ENCODE measurements at places on chromosomes 1 and 21.

DNA sequence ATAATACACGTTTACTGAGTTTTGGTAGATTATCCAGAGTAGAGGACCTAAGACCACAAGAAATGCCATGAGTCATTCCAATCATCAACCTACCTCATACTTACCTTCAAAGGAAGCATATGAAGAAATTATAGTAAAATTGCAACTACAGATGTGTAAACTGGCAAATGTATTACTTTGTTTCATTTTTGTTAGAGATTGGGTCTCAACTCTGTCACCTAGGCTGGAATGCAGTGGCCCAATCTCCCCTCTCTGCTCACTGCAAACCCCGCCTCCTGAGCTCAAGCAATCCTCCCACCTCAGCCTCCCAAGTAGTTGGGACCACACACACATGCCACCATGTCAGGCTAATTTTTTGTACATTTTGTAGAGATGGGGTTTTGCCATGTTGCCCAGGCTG lies 5.2 kb downstream of the TMCO1 start:
- DNase-seq = no peak

DNA sequence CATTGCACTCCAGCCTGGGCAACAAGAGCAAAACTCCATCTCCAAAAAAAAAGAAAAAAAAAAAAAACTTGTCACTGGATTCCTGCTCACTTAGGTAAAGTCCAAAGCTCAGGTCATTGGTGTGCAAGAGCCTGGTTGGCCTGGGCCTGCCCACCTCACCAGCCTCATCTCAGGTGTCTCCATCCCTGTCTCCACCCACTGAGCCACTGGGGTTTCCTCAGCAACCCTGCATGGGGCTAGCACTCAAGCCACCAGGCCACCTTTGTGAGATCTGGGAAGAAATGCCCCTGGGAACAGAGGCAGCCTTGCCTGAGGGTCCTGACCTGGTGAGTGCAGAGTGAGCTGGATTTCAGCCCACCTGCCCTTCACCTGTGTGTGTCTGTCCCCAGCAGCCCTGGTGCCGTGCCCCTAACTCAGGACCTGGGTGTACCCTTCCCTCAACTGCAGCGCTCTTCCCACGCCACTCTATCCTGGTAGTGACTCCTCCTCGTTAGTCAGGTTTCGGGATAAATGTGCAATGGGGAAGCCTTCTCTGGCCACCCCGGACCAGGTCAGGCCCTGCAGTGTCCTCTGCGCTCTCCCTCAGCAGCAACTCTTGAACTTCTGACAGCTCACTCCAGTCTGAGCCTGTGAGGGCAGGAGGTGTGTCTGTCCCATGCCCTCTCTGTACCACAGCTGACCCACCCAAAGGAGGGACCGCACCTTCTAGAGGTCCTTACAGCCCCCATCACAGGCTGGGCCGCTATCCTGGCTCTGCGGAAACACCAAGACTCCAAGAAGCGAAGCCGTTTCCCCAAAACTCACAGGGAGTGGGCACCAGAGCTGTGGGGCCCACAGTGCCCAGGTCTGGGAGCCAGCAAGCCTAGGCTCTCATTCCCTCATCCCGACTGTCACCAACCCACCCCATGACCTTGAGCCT lies 3.3 kb downstream of the PDZK1IP1 start:
- no peak for DNase-seq

- no peak for DNase-seq
Measured at GRCh38 chr1:54312796-54313316, 93.3 kb downstream of the SSBP3 start.

GRCh38 chr1:9413071-9413876 lies 120.6 kb downstream of the SPSB1 start:
- DNase-seq = peak; percentile 52

DNA sequence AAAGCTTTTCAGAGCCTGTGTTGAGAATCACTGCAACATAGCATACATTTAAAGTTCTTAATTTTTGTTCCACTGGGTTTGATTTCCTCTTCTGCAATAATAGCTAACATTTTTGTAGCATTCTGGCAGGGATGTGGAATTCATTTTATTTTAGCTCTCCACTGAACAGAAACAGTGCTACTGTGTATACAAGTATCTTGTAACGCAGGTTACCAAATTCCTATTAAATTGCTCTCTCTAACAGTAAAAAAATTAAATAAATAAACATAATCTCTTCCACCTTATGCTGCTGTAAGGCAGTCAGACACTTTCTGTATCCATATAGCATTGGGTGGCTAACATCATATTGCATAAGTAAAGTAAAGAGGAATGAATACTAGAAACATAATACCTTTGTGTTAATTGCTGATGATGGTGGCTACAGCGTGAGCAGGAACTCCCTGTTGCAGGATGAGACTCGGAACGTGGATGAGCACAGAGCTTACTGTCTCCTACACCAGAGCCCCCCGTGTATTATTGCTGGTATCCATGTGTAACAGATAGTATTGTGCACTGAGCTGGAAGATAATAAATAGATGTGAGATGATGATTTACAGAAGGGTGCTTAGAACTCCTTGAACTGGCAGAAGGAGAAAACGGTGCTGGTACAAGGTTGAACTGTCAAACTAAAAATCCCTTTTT lies 276.9 kb upstream of the SNX7 start:
- no peak for DNase-seq

DNA sequence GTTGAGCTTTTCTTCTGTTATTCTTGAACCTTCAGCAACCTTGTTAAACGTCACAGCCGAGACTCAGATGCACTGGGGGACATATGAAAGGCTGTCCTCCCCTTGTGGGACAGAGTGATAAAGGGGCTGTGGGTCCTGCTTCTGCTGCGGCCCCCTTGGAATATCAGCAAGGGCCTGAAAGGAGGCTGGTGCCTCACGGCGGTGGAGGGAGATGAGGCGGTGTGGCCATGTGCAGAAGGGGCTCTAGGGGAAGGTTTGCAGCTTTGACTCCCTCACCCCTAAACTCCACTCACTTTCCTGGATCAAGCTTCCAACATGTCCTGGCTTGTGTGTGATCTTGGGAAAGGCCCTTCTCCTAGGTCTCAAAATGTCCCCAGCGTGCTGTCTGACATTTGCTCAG lies 270.7 kb upstream of the CSF3R start:
- no peak for DNase-seq

DNA sequence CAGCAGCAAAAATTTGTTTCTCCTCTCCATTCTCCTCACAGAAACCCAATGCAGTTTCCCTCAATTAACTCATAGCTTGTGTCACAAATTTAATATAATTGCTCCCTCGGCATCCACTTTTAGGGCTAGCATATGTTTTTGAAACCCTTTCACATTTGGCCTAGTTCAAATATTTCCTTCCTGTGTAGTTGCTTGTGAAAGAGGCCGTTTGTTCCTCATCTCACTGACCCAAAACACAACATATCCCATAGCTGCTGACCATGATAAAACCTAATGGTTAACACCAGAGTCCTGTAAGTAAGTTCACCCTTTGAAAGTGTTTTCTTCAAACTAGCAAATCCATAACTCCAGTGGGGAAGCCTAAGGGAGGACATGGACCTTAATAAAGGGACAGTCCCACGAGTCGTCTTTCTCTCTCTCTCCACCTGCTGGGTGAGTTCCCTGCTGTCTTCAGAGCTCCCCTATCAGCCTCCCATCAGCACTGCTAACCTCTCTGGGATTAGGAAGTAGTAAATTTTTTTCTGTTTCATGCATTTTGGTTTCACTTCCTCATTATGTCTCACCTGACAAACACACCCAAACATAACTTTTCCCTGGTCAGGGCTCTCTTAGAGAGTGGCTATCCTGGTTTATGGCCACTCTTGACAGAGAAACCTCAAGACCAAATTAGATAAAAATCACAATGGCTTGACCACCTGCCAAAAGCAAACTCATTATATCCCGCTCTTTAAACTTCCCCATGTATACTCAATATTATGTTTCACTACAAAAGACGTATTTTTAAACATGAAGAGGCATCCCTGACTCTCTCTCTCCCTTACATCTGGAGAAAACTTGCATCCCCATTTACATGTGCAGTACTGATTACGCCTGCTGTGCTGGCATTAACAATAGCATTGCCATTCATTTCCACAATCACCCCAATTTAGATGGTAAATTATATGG lies 177.7 kb upstream of the HP1BP3 start:
- DNase-seq = no peak

DNA sequence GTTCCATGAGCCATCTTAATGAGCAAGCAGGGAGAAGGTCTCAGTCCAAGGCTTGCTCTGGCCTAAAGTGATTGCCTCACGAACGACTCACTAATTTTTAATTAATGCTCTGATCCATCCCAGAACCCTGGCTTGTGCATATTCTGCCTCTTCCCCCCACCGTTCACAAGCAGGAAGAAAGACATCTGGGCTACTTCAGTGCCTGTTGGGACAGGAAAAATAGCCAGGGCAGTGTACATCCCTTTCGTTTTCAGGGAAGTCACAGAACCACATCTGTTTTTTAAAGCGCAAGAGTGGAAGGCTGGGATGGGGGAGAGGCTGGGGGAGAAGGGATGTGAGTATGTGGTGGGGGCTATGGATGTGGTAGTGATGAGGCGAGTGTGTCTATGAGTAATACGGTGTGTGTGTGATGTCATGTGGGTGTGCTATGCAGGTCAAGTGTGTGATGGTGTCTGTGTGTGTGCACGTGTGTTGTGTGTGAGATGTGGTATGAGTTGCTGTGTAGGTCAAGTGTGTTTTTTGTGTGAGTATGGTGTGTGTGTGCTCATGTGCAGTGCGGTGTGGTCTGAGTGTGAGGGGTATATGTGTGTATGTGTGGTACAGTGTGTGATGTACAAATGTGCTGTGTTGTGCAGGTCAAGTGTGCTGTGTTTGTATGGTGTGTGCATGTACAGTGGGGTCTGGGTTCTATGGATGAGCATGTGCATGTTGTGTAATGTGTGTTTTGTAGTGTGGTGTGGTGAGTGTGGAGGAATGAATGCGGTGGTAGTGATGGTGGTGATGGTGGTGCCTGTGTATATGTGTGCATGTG lies 64.9 kb upstream of the SYT6 start:
- DNase-seq = no peak

DNA sequence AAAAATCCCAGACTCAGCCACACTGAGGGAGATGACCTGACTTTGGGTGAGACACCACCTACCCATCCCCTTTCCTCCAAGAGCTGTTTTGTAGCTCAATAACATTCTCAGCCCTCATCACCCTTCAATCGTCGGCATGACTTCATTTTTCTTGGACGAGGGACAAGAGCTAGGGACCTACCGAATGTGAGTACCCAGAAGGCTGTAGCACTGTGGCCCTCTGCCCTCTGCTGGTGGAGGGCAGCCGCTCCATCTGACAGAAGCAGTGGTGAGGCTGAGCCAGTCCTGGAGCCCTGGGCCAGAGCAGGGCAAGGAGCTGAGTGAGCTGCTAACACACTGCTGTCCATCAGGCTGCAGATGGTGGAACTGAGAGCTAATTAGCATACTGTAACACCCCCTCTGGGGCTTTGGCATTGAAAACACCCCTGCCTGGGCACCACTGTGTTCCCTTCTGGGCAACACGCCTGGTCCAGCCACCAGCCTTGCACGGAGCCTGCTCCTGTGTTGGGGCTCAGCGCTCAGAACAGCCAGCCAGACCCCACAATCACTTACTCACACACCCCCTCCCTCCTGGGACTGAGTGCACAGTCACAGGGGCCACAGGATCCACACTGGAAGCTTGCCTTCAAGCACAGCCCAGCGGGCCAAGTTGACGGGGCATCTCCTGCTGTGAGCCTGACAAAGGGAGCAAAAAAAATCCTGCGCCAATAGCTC lies 18.3 kb upstream of the ALPL start:
- no peak for DNase-seq

DNA sequence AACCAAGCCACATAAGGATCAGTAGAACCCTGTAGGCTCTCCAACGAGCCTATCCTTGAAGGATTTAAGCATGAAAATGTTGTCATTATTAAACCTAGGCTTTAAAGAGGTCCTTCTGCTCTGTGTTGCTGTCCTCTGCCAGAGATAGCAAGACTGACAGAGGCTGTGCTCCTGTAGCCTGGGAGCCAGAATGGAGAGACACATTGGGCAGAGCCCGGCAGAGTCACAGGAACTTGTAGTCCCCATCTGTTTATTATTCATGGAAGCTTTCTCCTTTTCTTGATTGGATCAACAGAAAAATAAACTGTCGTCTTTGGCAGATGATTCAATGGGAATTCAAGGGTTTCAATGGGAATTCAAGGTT lies 19.2 kb upstream of the SLAMF1 start:
- DNase-seq = no peak

- no peak for DNase-seq
Measured at GRCh38 chr1:27491748-27492700, 2.1 kb upstream of the WASF2 start.

DNA sequence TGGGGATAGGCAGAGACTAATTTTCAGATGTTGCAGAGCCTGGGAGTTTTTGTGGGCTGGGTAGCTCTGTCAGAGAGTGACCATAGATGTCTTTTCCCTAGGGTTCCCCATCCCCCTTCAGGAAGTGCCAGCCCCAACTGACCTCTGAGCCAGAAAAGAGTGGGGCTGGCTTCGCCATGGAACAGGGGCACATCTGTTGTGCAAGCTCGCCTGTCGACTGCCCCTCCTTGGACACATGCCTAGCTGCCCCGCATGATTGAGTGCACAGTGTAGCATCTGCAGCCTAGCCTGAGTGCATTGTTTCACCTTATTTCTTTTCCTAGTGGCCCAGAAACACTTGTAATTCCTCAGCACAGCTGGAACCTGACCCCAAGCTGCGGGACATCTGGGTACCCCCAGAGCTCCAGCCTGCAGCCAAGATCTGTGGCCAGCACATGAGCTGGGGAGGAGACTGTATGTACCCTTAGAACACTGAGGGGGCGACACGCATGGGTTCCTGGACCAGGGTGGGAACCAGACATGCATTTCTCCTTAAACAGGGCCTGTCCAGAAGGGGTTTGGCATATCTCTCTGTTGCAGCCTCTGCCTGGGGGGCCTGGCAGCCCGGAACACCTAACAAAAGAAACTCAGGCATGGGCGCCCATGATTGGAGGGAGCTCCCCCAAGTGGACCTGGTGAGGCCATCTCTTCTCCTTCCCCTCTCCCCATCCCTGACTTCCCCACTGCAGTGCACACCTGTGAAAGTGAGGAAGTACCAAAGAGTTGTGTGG lies 55.2 kb downstream of the SYT14 start:
- no peak for DNase-seq

- DNase-seq = no peak
Measured at GRCh38 chr1:220788900-220789299, 2.2 kb downstream of the MTARC1 start.

GRCh38 chr1:111669268-111669667 lies 49.7 kb downstream of the RAP1A start:
- DNase-seq = no peak

- no peak for DNase-seq
Measured at GRCh38 chr1:29332204-29332603, 95.9 kb downstream of the PTPRU start.

GRCh38 chr1:221212926-221213325 lies 333.7 kb downstream of the HLX start:
- no peak for DNase-seq

DNA sequence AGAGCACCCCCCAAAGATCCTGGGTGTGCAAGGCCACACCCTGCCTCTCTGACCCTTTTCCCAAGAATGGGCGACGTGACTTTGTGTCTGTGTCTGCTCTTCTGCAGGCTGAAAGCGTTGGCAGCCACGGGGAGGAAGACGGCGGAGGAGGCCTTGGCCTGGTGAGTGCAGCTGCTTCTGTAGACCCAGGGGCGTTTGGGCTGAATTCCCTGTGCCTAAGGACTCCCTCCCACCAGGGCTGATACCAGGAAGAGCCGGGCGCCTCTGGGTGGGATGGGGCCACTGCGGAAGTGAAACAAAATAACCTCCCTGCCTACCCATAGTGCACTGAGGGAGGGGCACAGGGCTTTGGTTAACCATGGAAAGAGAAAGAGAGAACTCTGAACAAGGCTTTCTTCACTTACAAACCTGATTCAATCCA lies 2.5 kb downstream of the UBASH3A start:
- no peak for DNase-seq

Measured in activated T-helper 9 cell treated with anti-CD3 and anti-CD28 coated beads, Interleukin-2, amount 50 U/mL, for 16 hours (primary cell).